ENCODE measurements at places on chromosomes 5 and 9.

- DNase-seq: no peak
Observed at GRCh38 chr5:178683783-178684182, 46.7 kb downstream of the ZNF354A start.

GRCh38 chr9:35682520-35683315 is 7.0 kb downstream of the TPM2 start:
- DNase-seq: no peak

- no peak for DNase-seq
Observed at GRCh38 chr5:125491986-125492492, 745.6 kb upstream of the ZNF608 start.

- no peak for DNase-seq
Observed at GRCh38 chr5:94240134-94240533, 378.3 kb downstream of the KIAA0825 start.

GRCh38 chr9:77854258-77854915 is 177.2 kb downstream of the GNAQ start:
- DNase-seq: no peak

GRCh38 chr9:135081264-135081660 is 6.2 kb upstream of the OLFM1 start:
- no peak for DNase-seq

- DNase-seq: peak; percentile 76
Observed at GRCh38 chr5:55638455-55638854, 73.7 kb downstream of the SLC38A9 start.

DNA sequence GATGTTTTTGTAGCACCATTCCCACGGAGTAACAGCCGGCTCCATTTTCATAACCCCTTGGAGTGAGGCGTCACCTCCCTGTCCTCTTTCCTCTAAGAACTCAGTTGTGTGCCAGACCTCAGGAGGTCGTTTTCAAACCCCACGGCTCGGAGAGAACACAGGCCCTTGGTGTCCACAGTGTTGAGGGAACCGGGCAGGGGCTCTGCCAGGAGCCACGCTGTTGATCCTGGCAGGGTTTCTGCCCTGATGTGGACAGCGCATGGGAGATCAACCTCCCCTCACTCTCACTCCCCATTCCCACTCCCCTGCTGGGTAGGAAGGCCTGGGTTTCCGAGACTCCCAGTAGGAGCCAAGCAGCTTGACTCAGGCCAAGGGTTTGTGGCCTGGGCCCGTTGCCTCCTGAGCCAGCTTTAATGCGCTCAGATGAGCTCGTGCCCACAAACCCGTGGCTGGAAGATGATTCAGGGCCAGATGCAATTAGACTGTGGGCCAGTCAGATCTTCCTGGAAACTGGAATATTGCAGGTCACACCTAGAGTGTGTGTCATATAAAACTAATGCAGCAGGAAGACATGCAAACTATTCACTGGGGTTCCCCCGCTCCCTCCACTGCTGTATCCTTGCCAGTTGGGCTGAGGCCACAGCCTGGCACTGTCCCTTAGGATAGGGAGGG is 133.4 kb downstream of the SLC12A2 start:
- peak; percentile 99 for DNase-seq

GRCh38 chr9:70340572-70340971 is 73.9 kb downstream of the KLF9 start:
- DNase-seq: peak; percentile 26

DNA sequence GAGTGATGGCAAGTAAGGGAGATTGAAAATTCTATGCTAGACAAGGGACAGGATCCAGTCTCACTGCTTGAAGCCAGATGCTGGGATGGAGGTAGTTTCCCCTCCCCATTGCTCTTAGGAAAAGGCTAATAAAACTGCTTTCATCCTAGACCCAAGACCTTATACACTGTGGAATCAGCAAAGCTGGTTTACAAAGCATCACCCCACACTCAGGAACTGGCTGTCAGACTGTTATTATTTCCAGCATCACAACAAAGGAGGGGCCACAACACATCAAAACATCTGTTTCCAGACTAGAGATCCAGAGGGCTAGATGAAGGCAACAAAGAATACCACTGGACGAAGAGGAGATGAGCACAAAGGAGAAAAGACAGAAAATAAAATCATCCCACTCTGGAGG is 364.6 kb upstream of the PTGER4 start:
- DNase-seq: no peak

GRCh38 chr5:6742081-6742758 is 29.0 kb downstream of the TENT4A start:
- no peak for DNase-seq

DNA sequence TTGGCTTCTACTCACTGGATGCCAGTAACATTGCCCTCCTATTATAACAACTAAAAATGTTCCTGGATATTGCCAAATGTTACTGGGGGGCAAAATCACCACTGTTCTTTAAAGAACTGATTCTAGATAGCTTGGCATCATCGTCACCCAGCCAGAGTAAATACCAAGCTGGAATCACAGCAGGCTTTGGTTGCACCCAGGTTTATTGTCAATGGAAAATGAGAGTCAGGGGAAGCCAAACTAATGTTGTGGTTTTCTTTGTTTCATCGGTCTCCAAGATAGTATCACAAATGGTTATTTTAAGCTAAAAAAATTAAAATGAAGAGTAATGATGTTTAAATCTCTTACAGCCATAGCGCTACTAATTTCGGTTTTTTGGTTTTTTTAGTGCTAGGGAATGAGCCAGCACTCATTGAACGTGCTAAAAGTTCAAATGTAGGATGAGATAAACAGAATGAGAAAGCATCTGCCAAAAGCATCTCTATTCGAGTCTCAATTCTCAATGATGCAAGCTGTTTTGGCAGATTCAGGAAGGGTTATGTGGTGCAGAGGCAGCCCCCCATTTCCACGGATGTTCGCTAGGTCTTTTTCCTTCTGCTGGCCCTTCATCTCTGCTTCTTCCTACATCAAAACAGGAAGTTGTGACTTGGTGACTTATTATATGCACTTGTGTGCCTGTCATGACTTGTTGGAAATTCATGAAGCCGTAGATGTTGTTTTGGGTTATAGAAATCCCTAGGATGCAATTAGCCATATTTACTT is 558.0 kb downstream of the EBF1 start:
- peak; percentile 38 for DNase-seq

DNA sequence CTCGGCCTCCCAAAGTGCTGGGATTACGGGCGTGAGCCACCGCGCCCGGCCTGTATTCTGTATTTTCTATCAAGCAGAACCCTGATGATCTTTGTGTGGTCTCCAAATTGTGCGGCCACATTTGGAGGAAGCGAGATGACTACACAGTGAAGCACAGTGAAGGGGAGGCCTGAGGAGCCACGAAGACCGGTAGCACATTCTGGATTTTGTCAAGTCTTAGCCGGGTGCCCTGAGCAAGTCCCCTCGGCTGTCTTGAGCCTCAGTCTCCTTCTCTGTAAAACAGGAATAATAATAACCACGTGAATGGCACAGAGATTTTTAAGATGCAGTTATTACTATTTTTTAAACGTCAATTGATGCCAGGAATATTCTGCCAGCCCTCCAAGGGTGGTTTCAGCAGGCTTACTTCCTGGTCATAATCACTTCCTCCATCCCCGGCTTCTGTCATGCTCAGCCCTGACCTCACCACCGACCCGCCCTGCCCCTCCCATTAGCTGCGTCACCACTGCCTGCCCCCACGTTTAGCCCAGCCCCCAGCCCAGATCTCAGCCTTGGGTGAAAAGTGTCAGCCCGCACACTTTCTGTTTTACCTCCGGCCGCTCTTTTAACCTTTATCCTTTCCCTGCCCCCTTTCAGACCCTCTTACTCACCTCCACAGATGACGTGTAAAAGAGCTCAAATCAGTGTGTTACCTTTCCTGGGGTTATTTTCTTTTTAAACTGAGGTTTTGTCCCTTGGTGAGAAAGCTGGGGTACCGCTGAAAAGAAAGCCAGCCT is 27.0 kb upstream of the ERGIC1 start:
- DNase-seq: no peak

DNA sequence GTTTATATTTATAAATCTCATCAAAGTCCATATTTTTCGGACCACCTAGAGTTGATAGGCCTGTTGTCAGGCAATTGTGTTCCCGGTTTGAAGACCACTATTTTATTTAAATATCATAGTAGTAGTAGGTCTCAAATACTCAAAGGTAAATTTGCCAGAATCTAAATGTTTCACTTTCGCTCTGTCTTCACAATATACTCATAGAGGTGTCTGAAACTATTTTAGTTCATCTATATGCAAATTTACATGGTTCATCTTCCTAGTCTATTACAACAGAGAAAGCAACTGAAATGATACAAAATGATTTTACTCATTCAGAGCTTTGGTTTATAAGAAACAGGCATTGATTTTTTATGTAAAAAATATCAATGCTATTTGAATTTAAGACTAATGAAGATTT is 1897.5 kb downstream of the EFNA5 start:
- no peak for DNase-seq

Data from astrocyte of the cerebellum (primary cell).